ENCODE measurements at places on chromosomes 3 and 15. TPM values are rescaled to one million over a fixed set of nuclear protein-coding genes. Genes with fewer than 3 reads are reported as not detected.
A peak's percentile ranks its signal among the peaks of the same experiment; 100 is the strongest.

GRCh38 chr15:85704066-85704465 lies 90.7 kb downstream of the KLHL25 start:
- DNase-seq, result peak; percentile 3

DNA sequence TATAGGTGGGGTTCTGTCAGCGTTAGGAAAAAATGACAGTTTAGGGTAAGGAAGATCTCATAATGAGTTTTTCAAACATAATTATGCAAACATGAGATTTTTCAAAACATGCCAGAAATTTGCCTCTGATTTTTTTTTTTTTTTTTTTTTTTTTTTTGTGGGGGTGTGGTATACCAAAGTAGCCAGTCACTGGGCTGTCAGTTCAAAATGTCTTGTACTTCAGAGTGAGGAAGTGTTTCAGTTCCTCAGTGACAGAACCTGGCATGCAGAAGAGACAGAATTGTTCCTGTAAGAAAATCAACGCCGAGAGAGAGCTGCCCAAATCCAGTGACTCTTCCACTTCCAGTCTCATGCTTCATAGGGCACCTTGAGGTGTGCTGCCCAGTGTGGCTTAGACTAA lies 9.7 kb downstream of the NCBP2 start:
- no peak for DNase-seq

The BNC1 gene
- total RNA-seq, result 8.8 TPM

DNA sequence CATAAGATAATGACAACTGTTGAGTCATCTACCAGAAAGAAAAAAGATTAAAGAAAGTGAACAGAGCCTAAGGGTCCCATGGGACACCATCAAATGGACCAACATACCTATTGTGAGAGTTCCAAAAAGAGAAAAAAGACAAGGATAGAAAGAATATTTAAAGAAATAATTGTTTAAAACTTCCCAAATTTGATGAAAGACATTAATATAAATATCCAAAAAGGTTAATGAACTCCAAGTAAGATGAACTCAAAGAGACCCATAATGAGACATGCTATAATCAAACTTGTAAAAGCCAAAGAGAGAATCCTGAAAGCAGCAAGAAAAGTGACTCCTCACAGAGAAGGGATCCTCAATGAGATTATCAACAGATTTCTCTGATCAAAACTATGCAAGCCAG lies 8.9 kb downstream of the NRG4 start:
- no peak for DNase-seq

The GCNT3 gene
- total RNA-seq, result not detected

DNA sequence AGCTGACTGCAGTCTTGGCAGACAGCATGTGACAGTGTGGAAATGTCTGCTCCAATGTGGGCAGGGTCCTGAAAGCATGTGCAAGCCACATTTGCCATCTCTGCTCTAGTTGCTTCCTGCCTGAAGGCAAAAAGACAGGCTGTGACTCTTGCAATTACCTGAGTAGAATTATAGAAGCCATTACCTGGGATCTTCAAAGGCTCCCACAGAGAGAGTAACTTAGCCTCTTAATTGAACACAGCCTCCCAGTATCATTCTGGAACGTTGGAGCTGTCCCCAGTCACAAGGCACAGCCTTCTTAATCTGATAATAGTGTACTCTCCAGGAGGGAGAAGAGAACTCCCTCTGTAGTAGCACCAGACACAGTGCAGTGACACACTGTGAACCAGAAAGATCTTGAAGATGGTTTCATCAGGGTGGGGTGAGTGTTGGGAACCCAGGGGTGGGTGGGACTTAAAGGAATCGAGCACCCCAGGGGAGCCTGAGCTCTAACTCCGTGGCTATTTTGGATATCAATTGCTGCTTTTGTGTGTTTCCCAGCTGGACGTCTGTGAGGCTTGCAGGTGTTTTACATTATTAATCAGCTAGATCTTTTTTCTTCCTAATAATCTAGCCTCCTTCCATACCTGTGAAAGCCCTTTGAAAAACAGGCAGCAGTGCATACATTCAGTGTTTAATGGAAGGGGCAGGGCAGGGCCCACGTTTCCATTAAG lies 40.6 kb upstream of the GLCE start:
- DNase-seq, result no peak

DNA sequence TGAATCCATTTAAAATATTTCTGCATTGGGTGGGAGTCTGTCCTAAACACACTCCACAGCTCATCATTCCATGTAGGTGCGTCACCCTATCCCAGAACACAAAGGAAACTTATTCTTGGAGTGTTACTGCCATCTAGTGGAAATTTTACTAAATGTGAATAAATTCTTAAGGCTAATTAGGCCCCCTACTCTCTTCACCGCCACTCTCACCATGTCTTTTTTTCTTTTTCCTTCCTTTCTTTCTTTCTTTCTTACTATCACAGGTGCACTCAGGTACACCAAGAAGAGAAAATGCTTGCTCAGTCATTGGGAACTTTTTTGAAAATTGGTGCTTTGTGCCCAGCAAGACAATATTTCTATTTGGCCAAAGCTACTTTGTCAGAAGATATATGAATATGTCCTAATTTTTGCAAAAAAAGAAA lies 26.4 kb upstream of the ATP8B4 start:
- peak; percentile 82 for DNase-seq

The TICRR gene
- total RNA-seq, result 9.0 TPM

The TRH gene
- not detected for total RNA-seq

DNA sequence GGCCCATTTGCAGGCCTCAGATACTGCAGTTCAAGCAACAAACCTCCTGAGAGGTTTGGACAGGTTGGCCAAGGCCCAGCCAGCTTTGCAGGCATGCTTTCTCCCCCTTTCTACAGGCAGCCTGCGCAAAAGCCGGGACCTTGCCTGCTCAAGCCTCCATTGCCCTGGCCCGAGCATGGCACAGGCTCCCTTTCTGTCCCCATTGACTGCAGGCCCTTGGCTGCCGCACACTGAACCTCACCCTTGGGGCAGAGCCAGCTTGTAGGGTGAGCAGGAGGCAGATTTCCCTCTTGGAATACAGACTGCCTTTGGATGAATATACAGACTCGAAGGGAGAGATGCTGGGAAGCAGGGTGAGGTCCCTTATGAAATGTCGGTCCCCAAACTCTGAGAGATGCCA lies 461.7 kb upstream of the PROK2 start:
- DNase-seq, result no peak

The ZBTB47 gene
- total RNA-seq, result 8.8 TPM

DNA sequence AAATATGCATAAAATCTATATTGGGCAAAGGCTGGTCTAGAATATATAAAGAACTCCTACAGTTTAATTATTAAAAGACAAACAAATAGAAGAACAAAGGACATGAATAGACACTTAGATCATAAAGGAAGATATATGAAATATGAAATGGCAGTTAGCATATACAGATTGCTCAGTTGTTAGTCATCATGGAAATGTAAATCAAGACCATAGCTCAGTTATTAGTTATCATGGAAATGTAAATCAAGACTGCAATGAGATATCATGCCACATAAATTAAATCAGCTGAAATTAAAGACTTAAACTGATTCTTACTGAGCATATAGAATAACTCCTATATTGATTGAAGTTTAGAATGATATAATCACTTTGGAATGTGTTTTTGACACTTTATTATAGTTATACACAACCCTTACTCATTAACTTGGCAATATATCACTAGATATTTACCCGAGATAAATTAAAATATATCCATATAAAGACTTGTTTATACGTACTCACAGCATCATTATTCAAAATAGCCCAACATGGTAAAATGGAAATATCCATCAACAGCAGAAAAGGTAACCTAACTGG lies 45.2 kb upstream of the GOLGA8B start:
- no peak for DNase-seq

DNA sequence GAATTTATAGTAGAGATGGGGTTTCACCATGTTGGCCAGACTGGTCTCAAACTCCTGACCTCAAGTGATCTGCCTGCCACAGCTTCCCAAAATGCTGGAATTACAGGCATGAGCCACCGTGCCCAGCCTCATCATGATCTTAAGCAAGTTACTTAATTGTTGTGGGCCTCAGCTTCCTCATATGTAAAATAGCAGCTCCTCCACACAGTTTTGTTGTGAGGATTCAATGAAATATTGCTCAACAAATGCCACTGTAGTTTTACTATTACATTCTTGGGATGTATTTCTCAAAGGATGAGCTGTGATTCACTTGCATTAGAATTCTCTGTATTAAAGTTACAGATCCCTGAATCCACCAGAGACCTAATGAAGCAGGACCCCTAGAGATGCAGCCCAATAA lies 168.8 kb downstream of the ADAMTS9 start:
- no peak for DNase-seq

GRCh38 chr3:137032465-137033120 lies 74.8 kb downstream of the IL20RB start:
- peak; percentile 80 for DNase-seq

GRCh38 chr15:26882112-26882511 lies 15.2 kb downstream of the GABRA5 start:
- no peak for DNase-seq

DNA sequence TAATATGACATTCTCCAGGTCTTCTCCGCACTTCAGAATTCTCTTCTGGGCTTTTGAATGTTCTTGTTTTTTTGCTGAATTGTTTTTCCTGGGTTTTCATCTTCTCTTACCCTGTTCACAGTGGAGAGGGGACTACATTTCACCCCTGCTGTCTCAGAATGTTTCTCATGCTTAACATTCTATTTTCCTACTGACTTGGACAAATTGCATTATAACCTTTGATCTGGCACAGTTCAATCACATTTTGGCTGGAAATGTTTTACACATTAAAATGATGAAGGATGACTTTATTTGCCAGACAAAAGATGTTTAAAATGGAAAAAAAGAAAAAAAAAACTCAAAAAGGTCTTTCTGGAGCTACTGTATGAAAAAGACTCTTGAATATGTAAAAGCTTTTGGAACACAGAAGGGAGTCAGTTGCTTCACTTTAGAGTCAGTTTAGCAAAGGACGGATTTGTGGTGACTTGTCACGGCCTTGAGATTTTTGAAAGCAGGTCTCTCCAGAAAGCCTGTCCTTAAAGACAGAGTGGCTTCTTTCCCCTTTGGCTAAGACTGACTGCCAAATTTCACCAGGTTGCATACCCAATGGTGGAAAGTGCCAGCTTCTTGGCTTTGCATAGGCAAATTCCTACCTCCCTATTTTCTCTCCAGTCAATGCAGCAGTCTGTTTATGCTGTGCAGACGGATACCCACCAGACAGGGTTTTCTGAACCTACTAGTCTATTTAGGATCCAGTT lies 401.0 kb upstream of the TBL1XR1 start:
- DNase-seq, result no peak

GRCh38 chr3:14474363-14475081 lies 65.6 kb downstream of the GRIP2 start:
- peak; percentile 69 for DNase-seq

The CHST2 gene
- 20.7 TPM for total RNA-seq

- DNase-seq, result no peak
Measured at GRCh38 chr3:4644951-4645350, 151.8 kb downstream of the ITPR1 start.

The CADPS gene
- total RNA-seq, result 0.59 TPM

DNA sequence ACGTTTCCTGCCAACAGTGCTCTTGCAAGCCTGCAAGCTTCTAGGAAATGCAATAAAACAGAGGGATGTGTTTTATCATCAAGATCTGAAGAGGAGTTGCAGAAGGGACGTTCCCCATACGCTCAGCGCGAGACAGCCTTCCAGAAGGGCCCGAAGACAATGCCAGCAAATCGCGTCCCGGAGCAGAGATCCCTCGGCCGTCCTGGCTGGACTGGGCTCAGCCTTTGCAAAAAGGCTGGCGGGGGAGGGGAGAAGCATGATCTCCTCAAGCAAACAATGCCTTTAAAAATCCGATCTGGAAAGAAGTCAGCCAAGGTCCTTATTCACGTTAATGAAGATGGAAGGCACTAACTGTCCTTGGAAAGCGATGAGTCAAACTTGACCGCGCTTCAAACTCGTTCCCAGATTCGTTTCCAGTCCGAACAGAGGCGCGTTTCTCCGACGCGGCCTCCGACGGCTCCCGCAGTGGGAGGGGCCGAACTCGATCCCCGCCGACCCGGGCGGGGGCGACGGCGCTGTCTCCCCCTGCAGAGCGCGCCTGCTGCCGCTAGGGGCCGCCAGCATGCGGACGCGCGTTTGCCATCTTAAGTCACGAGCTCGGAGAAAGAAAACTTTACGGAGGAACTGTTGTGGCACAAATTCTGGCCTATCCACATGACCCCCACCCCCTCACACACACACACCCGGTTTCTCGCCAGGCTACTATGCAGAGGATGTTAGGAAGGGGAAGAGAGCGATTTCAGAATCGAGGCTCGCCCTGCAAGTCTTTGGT lies 5.5 kb downstream of the BCL6 start:
- peak; percentile 83 for DNase-seq

DNA sequence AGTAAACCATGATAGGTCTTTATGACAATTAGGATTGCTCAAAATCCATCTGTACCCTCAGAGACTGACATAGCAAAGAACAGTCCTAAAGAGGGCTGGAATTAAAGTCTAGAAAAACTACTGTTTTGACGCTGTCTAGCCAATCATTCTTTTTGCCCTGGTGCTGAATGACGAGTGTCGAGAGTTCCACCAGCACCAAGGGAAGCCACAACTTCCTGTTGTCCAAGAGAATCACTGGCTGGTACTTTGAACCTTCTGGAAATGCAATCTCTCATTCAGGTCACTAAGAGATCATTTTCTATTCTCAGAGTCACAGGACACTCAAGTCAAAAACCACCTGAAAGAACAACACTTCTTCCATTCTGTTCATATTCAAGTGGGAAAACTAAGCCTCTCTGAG lies 37.7 kb downstream of the FBN1 start:
- DNase-seq, result no peak

The EIF4E3 gene
- 1.6 TPM for total RNA-seq

The PARP15 gene
- total RNA-seq, result not detected

The ELL3 gene
- 1.2 TPM for total RNA-seq

- DNase-seq, result no peak
Measured at GRCh38 chr3:197994736-197995135, 34.7 kb downstream of the LMLN start.
